GDM1 (cell line): ENCODE measurements at places on chromosomes 5 and 9.

DNA sequence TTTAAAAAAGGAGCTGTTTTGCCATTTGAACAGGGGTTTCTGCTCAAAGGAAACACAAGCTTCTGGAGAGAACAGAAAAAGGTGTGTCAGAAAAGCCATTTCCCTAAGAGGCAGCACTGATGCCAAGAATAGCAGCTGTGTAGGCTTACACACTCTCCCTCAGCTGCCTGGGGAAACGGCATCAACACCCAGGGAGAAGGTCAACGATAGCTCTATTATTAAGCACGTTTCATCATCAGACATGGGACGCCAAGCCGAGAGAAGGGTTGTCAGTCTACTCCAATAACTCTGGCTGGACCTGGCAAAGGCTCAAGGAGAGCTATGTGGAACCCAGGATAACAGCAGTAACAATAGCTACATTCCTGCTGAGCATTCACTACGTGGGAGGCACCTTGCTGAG, 314.2 kb downstream of the CDK5RAP2 start:
- no peak for DNase-seq

- no peak for DNase-seq
Observed at GRCh38 chr5:10400411-10400810, 41.3 kb upstream of the ROPN1L start.

GRCh38 chr9:112075009-112075378, 100.1 kb downstream of the SUSD1 start:
- DNase-seq = no peak

GRCh38 chr5:14707811-14708390, 43.4 kb downstream of the OTULIN start:
- no peak for DNase-seq

DNA sequence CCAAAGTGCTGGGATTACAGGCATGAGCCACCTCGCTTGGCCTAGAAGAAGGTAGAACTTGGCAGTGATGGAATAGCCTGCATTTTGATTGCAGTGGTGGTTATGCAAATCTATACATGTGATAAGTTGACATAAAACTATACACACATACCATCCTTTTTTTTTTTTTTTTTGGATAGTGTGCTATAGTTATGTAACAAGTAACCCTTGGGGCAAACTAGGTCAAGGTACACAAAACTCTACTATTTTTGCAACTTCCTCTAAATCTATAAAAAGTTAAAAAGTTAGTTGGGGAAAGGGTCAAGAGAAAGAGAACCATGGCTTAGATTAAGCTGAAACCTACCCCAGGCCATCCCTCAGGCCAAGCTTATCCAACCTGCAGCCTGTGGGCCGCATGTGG, 11.1 kb downstream of the TRIM14 start:
- DNase-seq = no peak

DNA sequence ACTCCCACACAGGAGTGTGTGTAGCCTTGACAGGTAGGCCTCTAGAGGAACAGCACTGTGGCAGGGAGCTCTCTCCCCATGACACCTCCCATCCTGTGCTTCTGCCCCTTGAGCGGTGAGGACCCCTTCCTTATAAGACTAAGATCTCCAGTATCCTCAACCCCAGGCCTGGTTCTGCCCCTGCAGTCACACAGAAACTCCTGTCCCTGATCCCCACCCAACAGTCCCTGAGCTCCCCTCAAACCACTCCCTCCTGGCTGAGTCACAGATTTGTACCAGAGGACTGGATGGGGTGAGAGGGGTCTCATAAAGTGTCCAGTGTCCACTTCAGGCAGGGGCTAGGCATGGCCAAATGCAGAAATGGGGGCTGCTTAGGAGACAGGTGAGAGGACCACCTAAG, 47.8 kb upstream of the CDKN2AIPNL start:
- no peak for DNase-seq

- no peak for DNase-seq
Observed at GRCh38 chr9:2966565-2967300, 122.8 kb upstream of the PUM3 start.

- DNase-seq = no peak
Observed at GRCh38 chr5:55480781-55481180, 54.0 kb downstream of the PLPP1 start.

- no peak for DNase-seq
Observed at GRCh38 chr5:164051745-164052144, 546.3 kb downstream of the MAT2B start.

DNA sequence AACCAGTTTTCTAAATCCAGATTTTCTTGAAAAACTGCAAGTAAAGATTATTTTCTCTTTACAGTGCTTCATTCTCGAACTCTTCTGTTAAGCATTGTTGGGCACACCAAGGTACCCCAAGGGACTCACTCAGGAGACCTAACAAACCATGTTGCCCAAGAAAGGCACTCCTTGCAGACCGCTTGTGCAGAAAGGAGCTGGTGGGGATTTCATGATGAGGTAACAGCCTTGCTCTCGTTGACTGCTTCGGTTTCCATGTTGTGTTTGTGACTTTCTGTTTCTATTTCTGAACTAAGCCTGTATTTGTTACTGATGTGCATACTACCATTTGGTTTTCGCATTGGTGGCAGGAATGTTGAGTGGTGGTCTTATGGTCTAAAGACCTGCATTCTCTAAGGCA, 266.6 kb upstream of the DAP start:
- no peak for DNase-seq

GRCh38 chr5:42521406-42521805, 98.2 kb downstream of the GHR start:
- no peak for DNase-seq

DNA sequence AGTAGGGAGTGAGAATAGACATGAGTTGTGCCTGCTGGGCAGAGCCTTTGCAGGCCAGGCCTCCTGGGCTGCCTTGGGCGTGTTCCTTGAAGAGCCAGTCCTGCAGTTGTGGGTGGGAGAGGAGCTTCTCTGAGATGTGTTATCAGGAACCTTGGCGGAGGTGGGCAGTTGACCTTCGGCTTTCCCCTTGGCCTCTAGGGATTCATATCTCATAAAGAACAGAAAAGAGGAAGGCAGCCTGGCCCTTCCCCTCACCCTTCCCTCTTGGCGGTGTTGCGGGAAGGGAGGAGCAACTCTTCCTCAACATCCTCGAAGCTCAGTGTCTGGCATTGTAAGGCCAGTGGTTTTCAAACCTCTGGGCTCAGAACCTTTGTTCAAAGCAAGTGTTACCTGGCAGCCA, 59.2 kb downstream of the DAPK1 start:
- DNase-seq = peak; percentile 23

DNA sequence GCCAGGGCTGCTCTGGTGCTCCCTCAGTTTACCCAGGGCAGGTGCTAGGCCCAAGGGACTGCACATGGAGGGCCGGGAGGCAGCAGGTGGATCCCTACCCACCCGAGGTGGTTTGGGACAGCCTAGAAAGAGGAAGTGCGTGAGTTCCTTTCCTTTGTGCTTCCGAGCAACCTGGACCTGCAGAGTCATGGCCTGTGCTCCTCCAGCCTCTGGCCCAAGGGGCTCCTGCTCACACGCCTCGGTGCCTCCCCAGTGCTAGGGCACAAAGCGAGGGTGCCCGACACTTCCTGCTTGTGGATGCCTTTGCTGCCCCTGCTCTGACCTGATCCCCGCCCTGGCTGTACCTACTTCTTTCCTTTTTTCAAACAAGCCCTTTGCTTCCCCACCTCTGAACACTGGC, 79.3 kb downstream of the RXRA start:
- DNase-seq = peak; percentile 50

DNA sequence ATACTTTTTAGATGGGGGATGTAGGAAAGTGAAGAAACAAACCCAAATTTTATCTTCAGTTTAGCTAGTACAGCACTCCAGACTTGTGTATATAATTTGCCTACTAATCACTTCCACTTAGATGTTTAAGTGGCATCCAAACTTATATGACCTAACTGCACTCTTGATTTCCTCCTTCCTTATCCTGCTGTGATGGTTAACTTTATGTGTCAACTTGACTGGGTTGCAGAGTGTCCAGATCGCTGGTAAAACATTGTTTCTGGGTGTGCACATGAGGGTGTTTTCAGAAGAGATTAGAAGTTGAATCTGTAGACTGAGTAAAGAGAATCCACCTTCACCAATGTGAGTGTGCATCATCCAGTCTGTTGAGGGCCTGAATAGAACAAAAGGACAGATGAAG, 79.8 kb downstream of the PCSK1 start:
- no peak for DNase-seq

DNA sequence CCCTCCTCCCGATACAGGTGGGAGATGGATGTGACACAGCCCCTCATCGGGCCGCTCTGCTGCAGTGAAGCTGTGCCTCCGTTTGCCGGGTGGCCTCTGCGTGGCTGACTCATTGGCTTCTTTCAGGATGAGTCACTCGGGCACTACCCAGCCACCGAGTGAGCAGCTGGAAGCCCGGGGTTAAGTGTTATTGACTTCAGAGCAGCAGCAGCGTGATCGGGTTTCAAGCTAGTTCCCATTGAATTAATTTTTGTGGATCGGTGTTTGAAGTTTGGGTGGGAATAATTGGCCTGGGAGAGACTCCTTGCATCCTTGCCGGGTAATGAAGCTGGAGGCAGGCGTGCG, 266.4 kb upstream of the IRX4 start:
- DNase-seq = no peak

DNA sequence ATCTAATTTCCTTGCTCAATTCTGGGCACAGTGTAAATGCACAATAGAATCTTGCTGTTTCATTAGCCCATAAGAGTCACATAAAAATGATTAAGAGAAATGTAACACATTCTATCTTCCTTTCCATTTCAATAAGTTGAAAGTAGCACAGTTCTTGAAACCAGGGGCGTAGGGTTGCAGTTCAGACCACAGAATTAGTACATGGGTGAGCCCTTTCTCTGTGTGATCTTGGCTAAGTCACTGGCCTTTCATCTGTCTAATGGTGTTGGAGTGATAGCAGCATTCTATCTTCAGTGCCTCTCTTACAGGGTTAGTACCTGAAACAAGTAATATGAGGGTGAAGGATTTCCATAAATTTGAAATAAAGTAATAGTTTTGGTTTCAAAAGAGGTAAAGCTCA, 445.3 kb upstream of the ZNF462 start:
- no peak for DNase-seq

- DNase-seq = no peak
Observed at GRCh38 chr9:16527573-16527972, 342.9 kb downstream of the BNC2 start.

GRCh38 chr5:143606043-143606752, 202.7 kb upstream of the NR3C1 start:
- no peak for DNase-seq
